ENCODE measurements at places on chromosomes 3 and 15.

- DNase-seq = peak; percentile 79
Measured at GRCh38 chr3:56915966-56916586, 114.3 kb upstream of the ARHGEF3 start.

DNA sequence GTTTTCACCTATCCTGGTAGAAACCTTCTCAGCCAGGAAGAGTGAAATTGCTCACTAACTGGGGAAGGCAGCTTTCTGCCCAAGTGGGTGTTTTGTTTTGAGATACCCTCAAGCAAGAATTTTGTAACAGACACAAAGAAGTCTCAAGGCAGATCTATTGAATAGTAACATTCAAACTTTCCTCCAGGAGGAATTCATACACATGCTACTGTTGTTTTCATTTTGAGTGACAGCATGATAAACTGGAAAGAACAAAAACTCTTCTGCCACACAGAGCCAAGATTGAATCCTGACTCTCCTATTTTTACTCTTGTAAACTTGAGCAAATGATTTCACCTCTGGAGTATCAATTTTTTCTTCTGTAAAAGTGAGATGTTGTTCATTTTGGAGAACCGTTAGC, 54.8 kb upstream of the MBNL1 start:
- no peak for DNase-seq

DNA sequence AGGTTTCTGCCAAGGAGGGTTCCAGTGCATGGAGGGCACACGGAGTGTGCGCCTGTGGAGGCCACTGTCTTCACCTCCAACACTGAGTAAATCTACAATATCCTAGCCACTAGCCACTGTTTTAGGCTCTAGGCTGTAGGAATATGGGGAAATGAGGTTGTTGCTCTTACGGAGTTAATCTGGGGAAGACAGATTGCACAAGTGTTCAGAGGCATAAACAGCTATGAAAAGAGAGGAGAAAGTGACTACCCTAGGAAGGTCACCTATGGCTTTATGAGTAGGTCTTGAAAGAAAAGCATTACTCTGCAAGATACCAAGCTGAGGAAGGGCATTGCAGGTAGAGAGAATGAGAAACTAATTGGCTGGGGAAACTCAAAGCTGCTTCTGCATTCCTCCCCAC, 85.7 kb downstream of the CYP19A1 start:
- DNase-seq = no peak

- DNase-seq = no peak
Measured at GRCh38 chr3:122969585-122970469, 57.7 kb downstream of the SEMA5B start.

DNA sequence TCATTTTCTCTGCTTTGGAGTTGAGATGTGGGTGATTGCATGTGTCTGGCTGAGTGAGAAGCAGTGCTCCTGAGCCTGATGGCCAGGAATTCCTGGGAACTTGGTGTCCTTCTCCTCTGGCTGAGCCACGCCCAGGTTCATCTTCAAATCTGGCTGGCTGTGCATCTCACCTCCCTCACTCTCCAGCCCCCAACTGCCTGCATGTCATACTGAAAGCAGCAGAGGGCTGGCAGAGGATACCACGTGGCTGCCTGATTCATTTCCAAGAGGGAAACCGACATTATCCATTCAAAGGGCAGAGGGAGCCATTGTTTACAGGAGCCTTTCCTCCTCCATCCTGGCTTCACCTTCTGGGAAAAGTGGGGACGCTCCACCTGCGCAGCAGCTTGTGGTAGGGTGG, 57.4 kb downstream of the ABHD5 start:
- DNase-seq = no peak

GRCh38 chr15:98881526-98882520, 125.8 kb downstream of the PGPEP1L start:
- no peak for DNase-seq

- DNase-seq = no peak
Measured at GRCh38 chr3:71956069-71956340, 171.1 kb upstream of the PROK2 start.

- DNase-seq = no peak
Measured at GRCh38 chr15:75131269-75131643, 70.4 kb upstream of the C15orf39 start.

DNA sequence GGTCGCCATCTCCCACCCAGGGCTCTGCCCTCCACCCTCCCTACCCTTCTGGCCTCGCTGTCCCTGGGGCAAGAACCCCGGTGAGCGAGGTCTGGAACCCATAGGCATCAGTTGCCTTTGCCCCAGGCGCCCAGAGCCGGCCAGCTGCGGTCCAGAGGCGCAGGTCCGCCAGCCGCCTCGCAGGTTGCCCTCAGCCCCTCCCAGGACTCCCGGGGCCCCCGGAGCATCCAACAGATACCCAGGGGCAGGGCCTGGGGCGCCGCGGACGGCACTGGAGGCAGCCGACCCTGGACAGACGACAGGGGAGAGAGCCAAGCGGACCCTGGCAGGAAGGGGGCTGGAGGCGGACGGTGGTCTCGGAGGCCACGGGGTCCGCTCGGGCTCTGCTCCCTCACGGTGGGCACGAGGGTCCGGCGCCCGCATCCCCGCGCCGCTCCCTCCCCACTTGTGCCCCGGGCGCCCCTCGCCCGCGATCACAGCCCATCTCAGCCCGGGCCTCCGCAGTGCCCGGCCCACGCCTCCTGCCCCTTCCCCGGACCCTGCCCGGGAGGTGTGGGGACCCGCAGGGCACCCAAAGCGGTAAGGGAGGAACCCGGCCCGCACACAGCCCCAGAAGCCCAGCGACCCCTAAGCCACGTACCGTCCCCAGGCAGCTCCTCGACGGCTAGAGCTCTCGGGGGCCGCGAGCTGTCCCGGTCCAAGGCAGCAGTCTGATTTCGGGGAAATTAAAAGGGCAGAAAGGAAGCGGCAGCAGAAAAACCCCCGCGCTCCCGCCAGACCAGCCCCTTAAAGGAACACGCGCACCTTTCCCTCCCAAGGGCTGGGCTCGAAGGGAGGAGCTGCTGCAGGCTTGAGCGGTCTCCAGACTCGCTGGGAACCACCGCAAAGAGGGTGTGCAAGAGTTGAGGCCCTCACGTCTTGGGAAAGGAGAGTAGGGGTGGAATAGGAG, at the start of gene HAPLN3:
HAPLN3 (minus strand) TSS at position 726 of the 949 bp plus-strand sequence. CDS start 8,246 bp downstream, outside the sequence.
- peak; percentile 82 for DNase-seq

DNA sequence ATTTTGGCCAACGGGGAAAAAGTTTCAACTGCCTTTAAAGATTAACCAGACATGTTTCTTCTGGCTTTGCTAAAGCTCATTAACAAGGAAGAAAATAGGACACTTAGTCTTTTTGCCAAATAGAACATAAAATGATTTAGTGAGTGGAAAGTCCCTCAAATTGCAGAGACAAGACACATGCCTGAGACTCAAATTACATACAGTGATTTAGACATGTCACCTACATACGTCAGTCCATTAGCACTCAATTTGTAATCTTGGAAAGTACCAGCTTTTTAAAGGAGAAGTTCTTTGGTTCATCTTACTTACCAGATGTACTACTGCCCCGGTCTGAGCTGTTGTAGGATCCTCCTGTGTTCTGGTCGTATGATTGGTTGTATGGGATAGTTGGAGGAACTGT, 1134.2 kb downstream of the ROBO1 start:
- no peak for DNase-seq

GRCh38 chr3:138474163-138474562, 39.7 kb downstream of the ESYT3 start:
- DNase-seq = no peak

DNA sequence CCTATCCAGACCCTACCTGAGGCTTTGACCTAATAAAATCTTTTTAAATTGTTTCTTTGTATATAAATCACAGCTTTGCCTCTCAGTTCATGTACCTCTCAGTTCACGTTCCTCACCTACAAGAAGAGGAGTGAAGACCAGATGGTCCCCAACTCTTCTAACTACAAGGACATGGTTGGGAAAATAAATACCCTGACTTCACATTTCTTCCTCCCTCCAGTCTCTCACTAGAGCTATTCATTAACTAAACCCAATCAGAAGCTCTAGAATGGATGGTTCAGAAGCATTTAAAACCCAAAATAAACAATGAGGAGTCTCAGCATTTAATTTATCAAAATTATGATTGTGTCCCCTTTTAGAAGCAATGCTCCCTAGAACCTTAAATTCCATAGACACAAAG, 97.3 kb upstream of the AGTR1 start:
- no peak for DNase-seq

DNA sequence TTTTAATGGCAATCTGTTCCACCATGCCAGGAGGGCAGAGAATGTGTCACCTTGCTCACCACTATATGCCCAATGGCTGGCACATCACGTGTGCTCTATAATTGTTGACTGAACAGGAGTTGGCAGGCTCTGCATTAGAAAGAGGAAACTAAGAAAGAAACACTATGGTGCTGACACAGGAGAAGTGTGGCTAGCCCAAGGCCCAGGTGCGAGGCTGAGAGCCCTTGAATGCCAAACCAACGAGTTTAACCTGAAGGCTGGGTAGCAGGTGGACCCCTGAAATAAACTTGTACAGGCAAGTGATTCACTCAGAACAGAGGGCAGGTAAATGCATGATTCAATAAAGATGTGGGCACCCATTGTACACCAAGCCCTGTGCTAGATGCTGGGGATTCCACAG, 2.4 kb downstream of the CHCHD4 start:
- DNase-seq = no peak

GRCh38 chr3:10366651-10367101, 45.8 kb upstream of the SEC13 start:
- DNase-seq = peak; percentile 72

DNA sequence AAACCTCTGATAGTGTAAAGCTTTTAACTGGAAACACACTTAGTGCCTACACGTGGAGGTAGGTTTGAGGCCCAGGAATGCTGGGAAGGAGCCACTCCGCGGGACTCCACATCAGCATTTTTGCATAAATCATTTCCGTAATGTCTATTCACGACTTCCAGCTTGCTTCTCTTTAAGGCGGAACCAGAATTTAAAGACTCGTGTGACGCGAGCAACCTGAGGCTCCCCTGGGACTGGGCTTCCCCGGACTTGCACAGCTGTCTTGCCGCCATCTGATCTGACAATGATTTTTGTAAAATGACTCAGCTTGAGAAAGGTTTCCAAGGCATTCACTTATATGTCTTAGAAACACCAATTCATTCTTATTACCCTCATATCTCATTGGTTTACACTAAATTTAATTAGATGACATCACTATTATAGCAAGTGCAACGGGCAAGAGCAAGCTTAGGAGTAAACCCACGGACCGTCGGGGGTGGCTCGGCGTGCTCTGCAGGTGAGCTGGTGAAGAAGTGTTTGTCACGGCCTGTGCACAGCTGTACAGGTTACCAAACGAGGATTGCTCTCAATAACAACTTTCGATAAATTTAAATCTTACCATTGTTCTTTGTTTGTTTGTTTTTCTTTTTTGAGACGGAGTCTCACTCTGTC, 95.2 kb downstream of the CHSY1 start:
- DNase-seq = no peak

DNA sequence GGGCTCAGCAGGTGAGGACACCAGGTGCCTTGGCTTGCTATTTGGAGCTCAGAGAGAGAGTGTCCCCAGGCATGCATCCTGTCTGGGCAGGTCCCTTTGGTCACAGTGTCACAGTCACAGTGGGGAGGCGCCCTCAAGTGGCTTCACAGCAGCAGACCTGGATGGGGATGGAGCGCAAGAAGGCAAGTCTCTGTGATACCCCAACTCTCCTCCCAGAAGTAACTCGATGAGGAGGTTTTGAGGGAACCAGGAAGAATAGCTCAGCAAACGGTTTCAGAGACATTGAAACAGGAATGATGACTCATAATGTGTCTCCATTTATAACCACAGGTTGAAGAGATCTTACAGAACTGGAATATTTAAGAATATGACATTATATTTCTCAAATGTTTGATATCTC, 66.5 kb upstream of the SH3GL3 start:
- peak; percentile 56 for DNase-seq

GRCh38 chr3:169173231-169173630, 490.3 kb downstream of the MECOM start:
- no peak for DNase-seq

GRCh38 chr15:71055461-71055860, 59.8 kb upstream of the THSD4 start:
- DNase-seq = no peak

DNA sequence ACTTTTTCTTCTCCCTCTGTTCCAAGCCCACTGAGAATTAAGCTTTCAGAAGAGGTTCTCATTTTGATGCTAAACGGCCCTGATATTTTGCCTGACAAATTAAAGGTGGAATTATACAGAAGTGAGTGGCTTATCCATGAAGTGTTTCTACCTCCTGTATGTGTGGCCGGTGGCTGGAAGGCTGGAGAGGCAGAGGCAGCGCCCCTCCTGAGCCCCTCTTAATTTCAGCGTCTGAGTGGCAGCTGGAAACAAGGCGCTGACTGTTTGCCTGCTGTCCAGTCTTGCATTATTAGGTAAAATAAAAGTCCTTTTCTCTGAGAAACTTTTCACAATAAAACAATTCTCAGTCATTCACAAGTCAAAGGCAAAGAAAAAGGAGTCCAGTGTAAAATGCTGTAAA, 685.7 kb downstream of the MCTP2 start:
- DNase-seq = no peak

DNA sequence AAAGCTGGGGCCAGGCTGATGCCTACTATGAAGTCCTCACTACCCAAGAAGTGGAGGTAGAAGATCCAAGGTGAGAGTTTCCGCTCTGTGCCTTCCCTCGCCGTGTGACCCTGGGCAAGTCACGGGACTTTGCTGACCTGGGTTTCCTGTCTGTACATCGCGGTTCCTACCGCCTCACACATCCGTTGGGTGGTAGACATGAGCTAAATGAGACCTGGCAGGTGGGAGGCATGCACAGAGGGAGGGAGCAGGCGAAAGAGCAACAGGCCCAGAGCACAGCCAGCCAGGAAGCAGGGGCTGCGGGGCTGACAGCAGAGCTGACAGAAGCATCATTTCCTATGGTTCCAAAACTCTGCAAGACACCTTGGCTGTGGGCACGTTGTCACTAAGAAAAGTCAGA, 157.3 kb upstream of the BHLHE40 start:
- DNase-seq = peak; percentile 85

- DNase-seq = no peak
Measured at GRCh38 chr15:43127752-43128151, 5.6 kb upstream of the TMEM62 start.

DNA sequence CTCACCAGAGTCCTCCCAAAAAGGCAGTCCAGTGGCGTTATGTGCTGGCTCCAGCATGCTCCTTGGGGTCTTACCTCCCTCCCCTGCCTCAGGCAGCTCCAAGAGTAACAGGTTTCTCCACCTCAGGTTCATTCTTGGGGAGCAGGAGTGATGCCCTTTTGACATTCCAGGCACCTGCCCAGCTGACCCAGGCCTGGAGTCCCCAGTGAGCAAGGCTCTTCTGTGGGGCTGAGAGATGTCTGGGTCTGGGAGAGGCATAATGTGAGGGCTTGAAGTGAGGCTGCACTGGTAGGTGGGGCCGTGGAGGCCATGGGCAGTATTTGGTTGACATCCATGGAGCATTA, 15.3 kb downstream of the PXYLP1 start:
- DNase-seq = no peak

DNA sequence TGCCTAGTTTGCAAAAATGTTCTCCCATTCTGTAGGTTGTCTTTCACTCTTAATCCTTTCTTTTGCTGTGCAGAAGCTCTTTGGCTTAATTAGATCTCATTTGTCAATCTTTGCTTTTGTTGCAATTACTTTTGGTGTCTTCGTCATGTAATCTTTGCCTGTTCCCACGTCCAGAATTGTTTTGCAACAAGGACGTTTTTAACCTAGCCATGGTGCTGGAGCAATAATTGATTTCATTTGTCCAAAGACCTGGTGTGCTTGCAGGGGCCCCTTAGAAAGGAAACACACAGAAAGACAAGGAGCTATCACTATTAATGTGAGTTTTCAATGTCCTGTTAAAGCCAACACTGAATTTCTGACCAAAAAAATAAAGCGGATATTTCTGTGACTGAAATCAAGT, 89.1 kb upstream of the GALNT15 start:
- no peak for DNase-seq

GRCh38 chr3:38552364-38552763, 56.2 kb downstream of the EXOG start:
- DNase-seq = peak; percentile 17

All from activated CD8-positive, alpha-beta memory T cell treated with anti-CD3 and anti-CD28 coated beads, Interleukin-2, amount 50 U/mL, for 48 hours (primary cell).